Common myeloid progenitor, CD34-positive (primary cell): ENCODE measurements at places on chromosomes 13 and 19.

GRCh38 chr19:2236064-2236313 lies 140 bp downstream of the PLEKHJ1 start:
- no peak for DNase-seq
- H3K4me3 ChIP-seq, result peak overlapping the region; percentile 85
- peaks cover 43% of the 10 kb centered on the region for H3K36me3 ChIP-seq
- H3K27me3 ChIP-seq, result no peaks in the 10 kb centered on the region
- H3K27ac ChIP-seq, result peak overlapping the region; percentile 85

DNA sequence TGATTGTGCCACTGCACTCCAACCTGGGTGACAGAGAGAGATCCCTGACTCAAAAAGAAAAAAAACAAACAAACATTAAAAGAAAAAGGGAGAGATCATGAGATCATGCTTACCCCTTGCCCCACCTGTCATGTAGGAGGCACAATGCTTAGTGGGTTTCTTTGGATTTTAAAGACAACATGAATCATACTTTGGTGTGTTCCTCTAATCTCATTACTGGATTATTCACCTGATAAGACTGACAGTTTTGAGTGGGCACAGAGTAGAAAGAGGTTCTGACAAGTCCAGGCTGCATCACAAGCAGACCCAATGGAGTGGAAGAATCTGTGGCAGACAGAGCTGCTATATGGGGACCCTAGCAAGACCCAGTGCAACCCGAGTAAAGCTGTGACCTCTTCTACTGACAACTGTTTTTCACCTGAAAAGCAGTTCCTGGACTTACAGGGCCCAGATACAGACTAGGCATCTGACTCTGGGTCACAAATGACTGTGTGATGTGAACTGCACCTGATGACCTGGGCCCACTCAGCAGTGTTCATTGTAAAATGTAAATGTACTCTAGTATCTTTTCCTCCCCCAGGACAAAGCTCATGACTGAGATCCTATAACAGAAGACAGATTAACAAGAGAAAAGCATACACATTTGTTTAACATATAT lies 28.9 kb upstream of the USP12 start:
- no peak for DNase-seq
- no peaks in the 10 kb centered on the region for H3K36me3 ChIP-seq
- H3K4me3 ChIP-seq, result no peak overlapping the region
- H3K27me3 ChIP-seq, result no peaks in the 10 kb centered on the region

DNA sequence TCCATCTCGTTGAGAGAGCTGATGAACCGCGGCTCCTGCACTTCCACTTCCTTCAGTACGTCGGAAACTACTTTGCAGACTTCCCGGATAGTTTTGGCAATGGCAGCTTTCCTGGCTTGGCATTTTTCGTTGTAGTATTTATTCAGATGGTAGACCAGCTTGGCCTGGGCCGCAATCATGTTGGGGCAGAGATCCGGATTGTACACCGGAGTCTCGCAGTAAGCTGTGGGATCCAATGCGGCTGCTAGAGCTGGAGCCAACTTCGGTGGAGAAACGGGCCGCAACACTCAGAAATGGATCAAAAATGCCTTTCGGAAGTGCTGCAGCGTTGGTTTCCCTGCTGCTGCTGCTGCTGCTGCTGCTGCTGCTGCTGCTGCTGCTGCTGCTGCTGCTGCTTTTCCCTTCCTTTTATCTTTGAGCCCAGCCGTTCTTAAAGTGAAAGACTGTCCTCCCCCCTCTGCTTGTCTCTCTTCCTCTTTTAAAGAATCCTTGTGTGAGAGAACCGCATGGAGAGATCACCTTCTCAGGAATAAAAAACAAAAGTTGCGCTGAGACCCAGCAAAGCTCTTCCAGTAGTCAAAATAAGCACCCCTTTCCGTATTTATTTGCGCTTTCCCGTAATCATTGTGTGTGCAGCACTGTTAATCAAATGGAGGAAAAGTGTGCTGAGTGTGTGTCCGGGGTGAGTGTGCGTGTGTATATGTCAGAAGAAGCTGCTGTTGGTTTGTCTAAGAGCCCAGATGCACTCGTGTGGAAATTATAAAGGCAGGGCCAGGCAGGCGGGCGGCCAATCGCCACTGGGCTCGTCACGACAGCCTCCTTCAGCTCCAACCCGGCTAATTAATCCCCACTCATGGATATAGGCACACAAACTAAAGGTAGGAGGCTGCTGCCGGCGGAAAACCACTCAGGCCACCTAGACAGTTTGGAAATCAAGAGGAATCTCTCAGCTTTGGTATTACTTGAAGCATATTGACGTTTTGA lies at the start of gene MAB21L1:
TSS of gene MAB21L1 (minus strand) at position 730 of the 984 bp plus-strand sequence. CDS start at position 179, 551 bp downstream.
- H3K27ac ChIP-seq, result no peak within 1 kb of the TSS
- H3K4me1 ChIP-seq, result peaks cover 25% of the 10 kb centered on the region
- H3K4me3 ChIP-seq, result no peak within 1 kb of the TSS
- peaks cover 87% of the 10 kb centered on the region for H3K27me3 ChIP-seq

DNA sequence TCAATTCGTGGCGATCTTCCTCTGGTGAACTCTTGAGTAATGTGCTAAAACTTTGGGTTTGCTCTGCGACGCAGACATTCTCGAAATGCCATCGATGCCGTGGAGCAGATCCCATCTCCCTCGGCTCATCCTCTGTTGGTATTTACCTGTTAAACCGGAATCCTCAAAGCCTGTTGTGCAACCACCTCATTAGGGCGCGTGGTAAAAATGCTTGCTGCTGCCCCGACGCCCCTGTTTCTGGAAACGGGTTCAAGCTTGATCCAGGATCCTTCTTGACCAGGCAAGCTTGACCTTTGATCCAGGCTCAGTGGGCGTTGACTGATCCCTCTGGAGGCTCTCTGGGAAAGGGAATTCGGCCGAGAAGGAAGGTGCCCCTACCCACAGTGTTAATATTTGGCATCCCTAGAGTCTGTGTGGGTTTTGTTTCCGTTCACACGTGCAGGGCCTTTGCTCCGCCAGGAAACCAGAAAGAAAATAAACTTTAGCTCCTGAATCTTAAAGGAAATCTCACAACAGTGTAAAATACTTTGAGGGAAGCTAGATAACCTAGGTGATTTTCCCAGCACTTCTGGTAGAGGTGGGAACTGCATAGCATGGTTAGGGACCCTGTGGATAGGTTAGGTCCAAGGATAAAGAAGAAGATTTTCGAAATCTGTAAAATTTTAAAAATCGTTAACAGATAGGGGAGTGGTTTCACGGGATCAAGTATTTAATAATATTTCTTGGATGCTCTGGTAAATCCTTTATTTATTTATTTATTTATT lies 1.1 kb downstream of the LSM14A start:
- H3K4me3 ChIP-seq, result peak overlapping the region; percentile 80
- H3K4me1 ChIP-seq, result peaks cover 38% of the 10 kb centered on the region
- peak; percentile 15 for DNase-seq
- H3K36me3 ChIP-seq, result peaks cover 8% of the 10 kb centered on the region

DNA sequence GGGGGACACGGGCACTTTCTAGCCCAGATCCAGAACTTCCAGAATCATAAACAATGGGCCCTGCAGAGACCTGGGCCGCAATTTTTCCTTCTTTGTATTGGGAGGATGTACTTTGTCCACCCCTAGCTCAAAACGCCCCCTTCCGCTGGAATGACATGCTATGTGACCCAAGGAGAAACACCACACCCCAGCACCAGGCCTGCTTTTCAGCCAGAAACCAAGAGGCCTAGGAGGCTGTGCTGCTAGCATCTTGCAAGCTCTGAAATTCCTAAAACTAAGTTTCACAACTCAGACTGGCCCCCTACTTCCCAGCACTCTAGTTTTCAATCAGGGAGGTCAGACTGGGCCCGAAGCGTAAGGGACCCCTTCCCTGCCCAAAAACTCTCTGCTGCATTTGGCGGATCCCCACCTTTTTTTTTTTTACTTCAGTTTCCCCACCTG lies 538 bp downstream of the LSM4 start:
- H3K27ac ChIP-seq, result peak overlapping the region; percentile 89
- no peaks in the 10 kb centered on the region for H3K27me3 ChIP-seq
- no peaks in the 10 kb centered on the region for H3K36me3 ChIP-seq
- peaks cover 67% of the 10 kb centered on the region for H3K4me1 ChIP-seq
- DNase-seq, result peak; percentile 48
- peak overlapping the region; percentile 82 for H3K4me3 ChIP-seq

- H3K4me3 ChIP-seq, result no peak overlapping the region
- no peak for DNase-seq
These were observed 282.1 kb downstream of the TDRD3 start for GRCh38 chr13:60679131-60679530.

DNA sequence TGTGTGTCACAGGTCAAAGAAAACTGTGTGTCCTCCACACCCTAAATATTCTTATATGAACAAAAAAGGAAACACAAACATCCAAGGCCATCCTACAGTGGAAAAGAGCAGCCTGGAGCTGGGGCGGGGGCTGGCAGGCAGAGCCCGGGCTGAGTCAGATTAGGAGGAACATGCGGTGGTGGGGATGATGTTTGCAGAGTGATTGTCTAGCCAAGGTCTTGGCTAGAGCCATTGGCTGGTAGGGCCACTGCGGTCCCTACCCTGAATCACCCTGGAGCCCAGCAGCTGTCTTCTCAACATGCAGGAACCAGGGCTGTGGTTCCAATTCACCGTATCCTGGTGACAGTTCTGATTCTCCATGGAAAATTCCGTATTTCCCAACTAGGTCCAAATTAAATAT lies 439.5 kb downstream of the FGF9 start:
- no peaks in the 10 kb centered on the region for H3K27me3 ChIP-seq
- no peaks in the 10 kb centered on the region for H3K36me3 ChIP-seq
- no peak overlapping the region for H3K27ac ChIP-seq
- H3K4me1 ChIP-seq, result peaks cover 4% of the 10 kb centered on the region

DNA sequence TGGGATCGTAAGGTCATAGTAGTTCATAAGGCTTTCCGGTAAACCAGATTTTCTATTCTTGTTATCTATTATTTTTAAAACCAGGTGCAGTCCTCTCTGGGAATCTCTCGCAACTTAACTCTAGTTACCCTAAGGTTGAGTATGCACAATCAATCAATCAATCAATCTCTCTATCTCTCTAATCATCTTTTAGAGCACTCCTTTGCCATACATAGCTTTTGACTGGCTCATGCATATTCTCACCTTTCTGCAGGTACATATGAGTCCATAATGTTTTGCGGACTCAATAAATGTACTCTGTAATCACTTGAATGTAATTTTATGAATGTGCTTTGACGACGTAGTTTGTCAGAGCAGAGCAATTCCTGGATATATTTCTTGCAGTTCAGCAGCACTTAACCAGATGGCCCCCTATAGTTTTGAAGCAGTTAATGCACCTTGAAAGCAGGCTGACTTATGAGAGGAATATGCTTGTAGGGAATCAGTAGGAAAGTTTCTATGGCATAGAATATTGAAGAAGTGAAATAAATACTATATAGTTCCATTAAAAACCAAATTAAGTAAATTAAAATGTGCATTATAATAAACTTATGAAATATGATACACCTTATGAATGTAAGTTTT lies 524.7 kb downstream of the GPC5 start:
- no peaks in the 10 kb centered on the region for H3K27me3 ChIP-seq
- H3K4me1 ChIP-seq, result no peaks in the 10 kb centered on the region
- H3K36me3 ChIP-seq, result no peaks in the 10 kb centered on the region
- H3K4me3 ChIP-seq, result no peak overlapping the region
- no peak overlapping the region for H3K27ac ChIP-seq

DNA sequence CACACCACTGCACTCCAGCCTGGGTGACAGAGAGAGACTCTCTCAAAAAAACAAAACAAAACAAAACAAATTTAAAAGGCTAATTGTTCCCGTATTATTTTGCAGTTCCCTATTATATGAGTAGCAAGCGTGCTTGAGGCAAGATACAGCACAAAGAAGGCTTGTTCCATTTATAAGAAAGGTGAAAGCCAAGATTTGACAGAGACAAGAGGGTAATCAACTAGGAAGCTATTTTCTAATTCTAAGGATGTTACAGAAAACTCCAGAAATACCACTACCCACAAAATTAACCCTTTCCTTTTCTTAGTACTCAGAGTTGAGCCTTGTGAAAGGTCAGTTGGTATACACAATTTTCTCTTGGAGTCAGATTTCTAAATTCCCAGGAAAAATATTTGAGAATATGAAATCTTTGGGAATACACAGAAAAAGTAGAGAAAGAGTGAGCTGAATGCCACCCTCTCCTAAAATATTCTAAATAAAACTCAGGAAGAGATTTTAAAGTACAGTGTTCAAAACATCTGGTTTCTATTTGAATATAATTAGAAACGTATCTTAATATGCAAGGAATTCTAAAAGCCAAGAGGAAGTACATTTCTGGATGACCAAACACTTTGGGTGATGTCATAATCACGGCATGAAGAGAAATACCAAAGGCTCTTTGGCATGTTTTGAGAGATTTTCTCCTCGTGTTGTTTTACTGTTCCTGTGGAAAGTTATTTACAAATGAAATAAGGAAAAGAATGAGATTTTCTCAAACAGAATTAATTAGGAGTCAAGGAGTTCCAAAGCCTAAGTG lies 63.0 kb upstream of the FLT1 start:
- no peaks in the 10 kb centered on the region for H3K27me3 ChIP-seq
- no peak for DNase-seq
- no peak overlapping the region for H3K27ac ChIP-seq
- no peak overlapping the region for H3K4me3 ChIP-seq
- no peaks in the 10 kb centered on the region for H3K4me1 ChIP-seq
- H3K36me3 ChIP-seq, result no peaks in the 10 kb centered on the region

GRCh38 chr13:111411151-111411858 lies 90.9 kb downstream of the TEX29 start:
- H3K27me3 ChIP-seq, result no peaks in the 10 kb centered on the region
- no peak for DNase-seq
- no peaks in the 10 kb centered on the region for H3K4me1 ChIP-seq
- no peak overlapping the region for H3K4me3 ChIP-seq
- no peak overlapping the region for H3K27ac ChIP-seq
- H3K36me3 ChIP-seq, result no peaks in the 10 kb centered on the region

- H3K36me3 ChIP-seq, result no peaks in the 10 kb centered on the region
- no peaks in the 10 kb centered on the region for H3K27me3 ChIP-seq
- no peak overlapping the region for H3K27ac ChIP-seq
- DNase-seq, result no peak
- no peaks in the 10 kb centered on the region for H3K4me1 ChIP-seq
- H3K4me3 ChIP-seq, result no peak overlapping the region
These were observed 237.8 kb downstream of the TUBA3C start for GRCh38 chr13:18943721-18944391.

DNA sequence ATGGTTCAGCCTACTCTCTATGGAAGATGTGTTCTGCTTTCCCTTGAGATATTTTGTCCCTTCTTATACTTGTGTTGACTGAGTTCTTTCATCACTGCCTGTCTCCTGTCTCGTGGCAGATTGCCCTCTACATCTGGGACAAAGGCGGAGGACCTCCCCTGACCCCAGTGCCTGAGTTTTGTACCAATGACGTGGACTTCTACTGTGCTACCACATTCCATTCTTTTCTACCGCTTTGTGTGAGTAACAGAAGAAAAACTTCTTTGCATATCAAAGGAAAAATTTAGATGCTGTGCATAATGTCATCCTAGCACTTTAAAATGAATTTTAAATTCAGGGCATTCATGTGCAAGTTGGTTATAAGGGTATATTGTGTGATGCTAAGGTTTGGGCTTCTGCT lies 74.6 kb downstream of the B3GLCT start:
- H3K4me3 ChIP-seq, result no peak overlapping the region
- H3K27ac ChIP-seq, result no peak overlapping the region
- peaks cover 29% of the 10 kb centered on the region for H3K36me3 ChIP-seq
